ENCODE measurements at places on chromosomes 1 and 21.

GRCh38 chr1:110336300-110337039 lies 2.7 kb upstream of the RBM15 start:
- DNase-seq, result no peak

DNA sequence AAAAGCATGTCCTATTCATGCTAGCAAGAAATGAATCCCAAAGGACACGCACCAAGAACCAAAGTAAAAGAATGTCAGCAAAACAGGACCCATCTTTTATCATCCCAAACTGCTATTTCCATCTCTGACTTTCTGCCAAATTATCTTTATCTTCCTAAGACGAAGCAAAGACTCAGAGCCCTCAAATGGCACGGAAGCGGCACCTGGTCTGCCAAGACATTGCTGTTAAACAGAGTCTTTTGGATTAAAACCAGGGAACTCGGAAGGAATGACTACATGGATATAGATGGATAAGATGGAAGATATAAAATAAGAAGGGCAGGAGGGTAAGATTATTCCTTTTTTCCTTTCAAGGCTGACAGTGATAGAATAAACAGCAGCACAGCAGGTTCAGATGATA lies 60.8 kb upstream of the LBR start:
- DNase-seq, result no peak

- DNase-seq, result no peak
These were observed 33.2 kb upstream of the RUNX3 start for GRCh38 chr1:24963099-24963872.

- DNase-seq, result no peak
These were observed 66.4 kb downstream of the DMRTB1 start for GRCh38 chr1:53525595-53525994.

DNA sequence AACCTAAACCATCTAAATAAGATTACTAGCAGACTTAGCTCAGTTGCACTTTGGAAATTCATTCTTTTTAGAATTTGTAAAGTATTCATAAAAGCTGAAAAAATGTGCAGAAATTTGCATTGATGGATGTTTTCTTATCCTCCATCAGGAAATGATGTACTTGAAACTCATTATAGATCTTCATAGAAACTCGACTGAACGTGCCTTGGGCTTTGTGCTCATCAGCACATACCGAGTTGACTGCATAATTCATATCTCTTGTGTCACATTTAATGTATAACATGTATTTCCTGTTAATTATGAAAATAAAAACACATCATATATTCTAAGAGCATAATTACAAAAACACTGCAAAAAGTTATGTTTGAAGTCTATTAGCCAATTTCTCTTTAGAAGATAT lies 290.9 kb upstream of the NR5A2 start:
- no peak for DNase-seq
